ENCODE measurements at places on chromosomes 1 and 21.
A peak's percentile ranks its signal among the peaks of the same experiment; 100 is the strongest.

DNA sequence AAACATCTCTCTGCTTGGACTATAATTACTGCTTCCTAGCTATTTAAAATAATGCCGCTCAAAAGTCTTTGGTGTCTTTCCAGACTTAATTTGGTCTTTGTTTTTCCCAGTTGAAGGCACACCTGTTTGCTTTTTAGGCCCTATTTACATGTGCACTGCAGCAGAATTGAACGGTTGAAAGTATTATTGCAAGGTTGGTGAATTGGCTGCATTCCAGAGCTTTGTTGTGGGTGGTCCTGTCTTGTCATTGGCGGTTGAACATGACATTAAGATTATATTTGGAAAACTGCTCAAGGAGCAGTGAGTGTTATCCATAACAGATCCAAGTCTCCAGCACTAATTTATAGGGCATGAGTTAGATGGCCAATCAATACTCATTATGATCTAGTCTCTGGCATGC lies 656.3 kb downstream of the PTPRC start:
- no peak for DNase-seq

DNA sequence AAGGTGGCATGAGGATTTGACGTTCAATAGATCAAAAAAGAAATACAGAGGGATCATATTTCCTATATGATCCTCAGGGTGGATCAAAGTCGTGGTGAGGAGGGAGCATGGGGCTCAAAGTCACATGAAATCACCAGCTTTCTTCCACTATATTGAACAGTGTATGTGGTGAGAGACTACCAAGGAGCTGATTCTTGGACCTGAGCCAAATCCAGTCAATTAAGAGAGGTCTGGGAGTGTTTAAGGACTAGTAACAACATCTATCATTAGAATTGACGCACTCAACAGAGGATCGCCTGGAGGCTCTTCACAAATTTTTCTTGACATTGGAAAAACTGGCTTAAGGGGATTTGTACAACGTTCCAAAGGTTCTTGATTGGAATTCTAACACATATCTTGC lies 267.7 kb upstream of the PROX1 start:
- no peak for DNase-seq

- no peak for DNase-seq
Measured at GRCh38 chr1:194181845-194182244, 995.4 kb upstream of the B3GALT2 start.

- DNase-seq: no peak
Measured at GRCh38 chr21:31342348-31342747, 1.7 kb downstream of the TIAM1 start.

- peak; percentile 14 for DNase-seq
Measured at GRCh38 chr1:66475940-66476339, 58.0 kb upstream of the SGIP1 start.

- no peak for DNase-seq
Measured at GRCh38 chr21:26199456-26199855, 28.9 kb upstream of the APP start.

DNA sequence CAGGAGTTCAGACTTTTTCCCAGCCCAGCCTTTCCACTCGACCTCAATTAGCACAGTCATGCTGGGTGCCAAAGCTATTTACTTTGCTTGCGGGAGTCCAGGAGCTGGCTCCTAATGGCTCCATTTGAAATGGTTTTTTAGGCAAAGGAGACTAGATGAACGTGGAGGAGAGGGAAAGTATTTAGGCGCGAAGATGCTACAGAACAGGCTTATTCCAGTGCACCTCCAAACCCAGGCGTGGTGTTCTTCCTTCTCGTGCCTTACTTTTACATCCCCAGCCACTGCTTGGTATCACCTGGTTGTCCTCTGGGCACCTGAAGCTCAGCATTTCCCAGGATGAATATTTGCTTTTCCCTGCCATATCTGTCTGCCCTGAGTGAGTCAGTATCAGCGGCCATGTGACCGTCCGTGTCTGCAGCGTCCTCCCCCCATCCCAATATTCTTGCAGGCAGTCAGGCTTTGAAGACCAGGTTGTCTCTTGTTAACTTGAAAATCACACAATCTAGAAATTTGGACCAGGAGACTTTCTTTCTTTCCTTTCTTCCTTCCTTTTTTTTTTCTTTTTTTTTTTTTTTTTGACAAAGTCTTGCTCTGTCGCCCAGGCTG lies 198.5 kb downstream of the DYRK1A start:
- DNase-seq: peak; percentile 23

DNA sequence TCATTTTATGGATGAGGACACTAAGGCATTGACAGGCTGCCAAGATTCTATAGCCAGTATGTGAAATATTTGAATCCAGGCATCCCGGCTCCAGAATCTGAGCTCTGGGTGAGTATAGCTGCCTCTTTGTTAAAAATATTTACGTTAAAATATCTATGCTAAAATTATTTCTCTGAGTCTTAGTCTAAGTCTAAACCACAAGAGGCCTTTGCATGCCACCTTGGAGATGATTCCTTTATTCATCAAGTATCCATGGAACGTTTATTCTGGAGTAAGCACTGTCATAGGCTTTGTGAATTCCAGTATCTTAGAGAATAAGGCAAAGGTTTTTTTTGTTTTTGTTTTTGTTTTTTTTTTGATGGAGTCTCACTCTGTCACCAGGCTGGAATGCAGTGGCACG lies 116.4 kb downstream of the GREM2 start:
- no peak for DNase-seq

DNA sequence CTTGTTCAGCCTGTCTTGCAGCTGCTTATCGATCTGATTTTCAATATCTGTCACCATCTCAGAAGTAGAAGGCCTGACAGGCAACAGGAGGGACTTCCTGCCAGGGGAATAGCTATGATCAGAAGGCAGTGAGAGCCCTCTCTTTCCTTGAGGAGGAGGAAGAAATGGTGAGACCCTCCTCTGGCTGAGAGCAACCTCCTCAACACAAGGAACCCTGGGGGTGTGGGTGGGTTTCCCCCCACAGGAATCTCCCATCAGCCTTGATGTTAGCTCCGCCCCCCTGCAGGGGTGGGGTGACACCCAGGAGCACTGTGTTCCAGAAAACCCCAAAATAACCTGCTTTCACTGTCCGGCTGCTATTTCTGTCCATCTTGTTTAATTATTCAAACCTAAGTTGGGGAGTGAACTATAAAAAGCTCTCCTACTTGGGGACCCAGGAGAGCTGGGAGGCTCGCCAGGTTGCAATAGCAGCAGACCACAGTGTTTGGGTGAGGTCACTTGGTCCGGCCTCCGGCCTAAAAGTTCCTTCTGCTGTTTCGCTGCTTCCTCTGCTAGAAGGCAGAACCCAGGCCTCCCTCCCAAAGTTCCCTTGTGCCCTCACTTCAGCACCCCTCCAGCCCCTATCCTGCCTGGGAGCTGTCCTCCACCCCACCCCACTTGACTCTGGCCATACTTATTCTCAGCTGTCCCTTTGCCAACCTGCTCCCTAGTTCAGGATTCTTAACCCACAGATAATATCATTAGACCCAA lies 7.8 kb upstream of the MEF2D start:
- DNase-seq: no peak

DNA sequence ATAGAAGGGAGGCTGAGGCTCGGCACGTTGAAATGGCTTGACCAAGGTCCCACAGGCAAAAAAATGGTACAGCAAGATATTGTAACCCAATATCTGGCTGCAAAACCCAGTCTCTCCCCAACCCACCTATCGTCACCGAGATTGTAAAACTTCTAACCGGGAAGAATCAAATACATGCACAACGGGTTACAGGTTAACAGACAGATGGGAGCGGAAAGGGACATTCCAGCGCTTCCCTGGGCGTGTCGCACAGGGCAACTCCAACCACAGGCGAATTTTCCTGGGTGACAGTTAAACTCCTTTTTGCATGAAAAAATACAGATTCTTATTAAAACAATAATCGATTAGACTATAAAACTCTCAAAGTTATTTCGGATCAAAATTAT lies 31.8 kb upstream of the JUN start:
- no peak for DNase-seq

DNA sequence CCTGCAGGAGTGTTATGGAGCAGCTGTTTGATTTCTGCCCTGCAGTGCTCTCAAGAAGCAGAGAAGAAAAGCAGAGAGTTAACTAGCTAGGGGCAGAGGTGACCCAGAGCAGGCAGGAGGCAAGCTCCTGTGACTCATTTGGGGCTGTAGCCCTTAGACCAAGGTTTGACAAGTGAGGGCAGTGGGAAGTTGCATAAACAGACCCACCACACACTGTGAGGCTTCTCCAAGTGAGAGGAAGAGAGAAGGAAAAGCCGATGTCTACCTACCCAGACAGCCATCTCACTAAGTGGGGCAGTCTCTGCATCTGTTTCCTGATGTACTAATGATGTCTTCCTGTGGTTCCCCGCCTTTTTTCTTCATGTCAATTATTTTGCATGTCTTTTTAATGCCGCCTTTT lies 159.9 kb upstream of the NR5A2 start:
- DNase-seq: no peak

DNA sequence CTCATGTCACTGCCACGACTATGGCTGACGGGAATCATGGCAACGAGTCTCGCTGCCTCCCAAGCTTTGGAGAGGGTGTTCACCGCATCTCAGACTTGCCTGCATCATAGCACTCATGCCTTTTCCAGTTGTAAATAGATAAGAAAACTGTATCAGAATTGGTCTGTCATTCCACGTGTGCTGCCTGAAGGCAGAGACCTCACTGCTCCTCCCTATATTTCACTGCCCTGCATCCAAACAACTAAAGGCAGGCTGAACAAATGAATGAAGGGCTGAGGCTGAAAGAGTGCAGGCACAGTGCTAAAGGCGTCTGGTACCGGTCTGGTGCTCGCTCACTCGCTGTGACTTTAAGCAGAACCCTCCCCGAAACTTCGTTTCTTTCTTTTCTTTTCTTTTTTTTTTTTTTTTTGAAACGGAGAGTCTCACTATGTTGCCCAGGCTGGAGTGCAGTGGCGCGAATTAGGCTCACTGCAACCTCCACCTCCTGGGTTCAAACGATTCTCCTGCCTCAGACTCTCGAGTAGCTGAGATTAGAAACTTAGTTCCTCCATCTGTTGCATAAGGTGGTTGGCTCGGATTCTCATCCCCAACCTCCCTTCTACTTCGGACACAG lies 542 bp downstream of the EIF2B3 start:
- DNase-seq: no peak

DNA sequence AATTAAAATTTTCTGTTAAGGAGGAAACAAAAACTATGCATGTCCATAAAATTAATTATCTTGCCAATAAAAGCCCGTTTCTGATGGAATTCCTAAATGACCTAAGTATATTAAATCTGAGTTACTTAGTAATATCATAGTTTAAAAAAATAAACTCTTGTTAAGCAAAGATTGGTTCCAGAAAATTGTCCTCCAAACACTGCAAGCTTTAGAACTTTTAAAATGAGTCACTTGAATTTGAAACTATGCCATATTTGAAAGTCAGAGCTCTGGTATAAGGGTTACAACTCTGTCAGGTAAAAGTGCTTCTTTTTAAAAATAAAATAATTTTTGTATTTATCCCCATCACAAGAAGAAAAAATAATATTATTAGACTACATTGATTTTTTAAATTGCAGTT lies 409.5 kb downstream of the PLPP3 start:
- no peak for DNase-seq

GRCh38 chr1:34361781-34362357 lies 185.2 kb downstream of the C1orf94 start:
- no peak for DNase-seq

DNA sequence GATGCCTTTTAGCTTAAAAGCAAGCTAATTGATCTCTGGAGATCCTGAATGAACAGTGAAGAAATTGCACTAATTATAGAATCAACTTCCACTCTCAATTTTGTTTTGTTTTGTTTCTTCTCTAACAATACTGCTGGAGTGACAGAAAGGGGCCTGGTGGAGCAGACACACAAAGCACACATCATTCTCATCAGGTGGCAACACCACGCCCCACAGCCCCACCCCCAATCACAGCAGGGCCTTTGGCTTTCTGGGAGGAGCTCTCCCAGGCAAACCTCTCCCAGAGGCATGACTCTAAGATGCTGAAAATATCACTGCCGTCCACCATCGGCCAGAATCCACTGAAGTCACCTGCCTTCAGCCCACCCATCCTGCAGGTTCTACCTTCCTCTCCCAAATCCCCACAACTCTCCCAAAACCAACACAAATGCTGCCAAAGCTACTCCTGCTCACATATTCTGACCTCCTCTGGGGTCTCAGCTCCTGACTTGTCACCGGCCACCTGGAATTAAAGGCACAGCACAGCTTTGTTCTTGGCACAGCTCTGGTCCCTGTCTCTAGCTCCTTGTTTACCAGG lies 120.7 kb downstream of the GRIK3 start:
- DNase-seq: peak; percentile 42

DNA sequence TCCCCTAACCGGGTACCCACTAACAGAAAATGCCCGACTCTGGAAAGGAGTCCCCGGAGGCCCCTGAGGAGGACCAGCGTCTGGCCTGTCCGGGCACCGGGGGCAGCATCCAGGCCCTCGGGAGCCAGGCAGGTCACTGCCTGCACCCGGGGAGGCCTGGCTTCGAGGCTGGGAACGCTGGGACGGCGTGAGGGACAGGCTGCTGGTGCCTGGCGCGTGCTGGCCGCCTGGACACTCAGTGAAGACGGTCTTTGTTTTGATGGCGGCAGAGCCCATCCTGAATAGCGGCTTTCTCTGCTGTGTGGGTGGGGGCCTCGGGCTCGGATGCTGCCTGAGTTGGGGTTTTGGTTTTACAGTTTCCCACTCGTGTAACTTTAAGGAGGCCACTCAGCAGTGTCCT lies 37.6 kb downstream of the PRKCZ start:
- no peak for DNase-seq

- DNase-seq: peak; percentile 59
Measured at GRCh38 chr1:57017717-57018116, 51.9 kb upstream of the C8B start.

GRCh38 chr1:147292012-147292411 lies 49.5 kb downstream of the CHD1L start:
- no peak for DNase-seq

DNA sequence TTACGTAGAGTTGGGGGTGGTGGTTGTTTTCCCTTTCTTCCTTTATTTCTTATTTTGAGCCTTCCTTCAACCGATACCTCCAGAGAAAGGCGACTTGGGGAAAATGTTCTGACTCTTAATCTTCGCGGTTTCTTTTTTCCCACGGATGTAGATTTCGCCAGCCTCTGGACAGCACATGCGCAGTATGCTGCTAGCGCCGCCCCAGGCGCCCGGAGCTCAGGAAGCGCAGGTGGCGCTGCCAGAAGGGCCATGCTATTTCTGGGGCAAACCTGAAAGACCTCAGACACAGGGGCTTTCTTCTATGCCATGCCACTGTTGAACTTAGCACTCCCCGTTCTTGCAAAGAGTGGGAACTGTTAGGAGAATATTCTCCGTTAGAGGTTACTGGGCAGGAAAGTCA lies 392.1 kb downstream of the KIF26B start:
- no peak for DNase-seq

All from WTC11 (cell line).